Right lobe of liver (tissue), 6 donors: ENCODE measurements at places on chromosomes 2 and 18. TPM values are rescaled to one million over a fixed set of nuclear protein-coding genes. Genes with fewer than 3 reads are reported as not detected.

DNA sequence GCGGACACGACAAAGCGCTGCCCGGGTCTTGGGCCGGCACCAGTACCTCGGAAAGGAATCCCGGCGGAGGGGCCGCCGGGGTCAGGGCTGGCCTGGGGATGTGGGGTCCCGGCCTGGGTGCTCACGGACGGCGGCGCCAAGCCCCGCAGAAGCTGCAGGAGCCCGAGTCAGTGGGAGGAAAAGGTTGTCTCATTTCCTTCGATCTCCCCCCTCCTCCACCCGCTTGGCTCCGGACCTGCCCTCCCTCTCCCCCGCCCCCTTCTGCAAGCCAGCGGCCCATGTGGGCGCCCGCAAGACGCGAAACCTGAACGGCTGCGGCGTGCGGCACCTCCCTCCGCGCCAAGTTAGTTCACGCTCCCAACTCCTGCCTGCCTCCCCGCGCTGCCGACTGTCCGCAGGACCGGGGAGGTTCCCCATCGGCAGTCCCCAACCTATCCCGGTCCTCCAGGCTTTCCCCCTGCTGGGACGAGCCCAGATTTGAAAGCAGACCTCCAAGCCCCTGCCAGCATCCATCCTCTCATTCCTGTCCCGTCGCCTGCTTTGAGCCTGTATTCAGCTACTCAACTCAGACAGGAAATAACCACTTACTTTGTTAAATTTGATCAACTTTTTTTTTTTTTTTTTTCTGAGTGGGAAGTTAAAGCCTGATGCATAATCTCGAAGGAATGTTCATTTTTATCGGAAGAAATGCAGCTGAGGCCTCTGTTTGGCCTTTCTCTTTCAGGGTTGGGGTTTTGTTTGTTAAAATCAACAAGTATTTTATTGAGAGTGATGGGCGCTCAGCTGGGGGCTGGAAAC is at the start of gene EVA1A:
Gene EVA1A, minus strand, starts transcription at position 172 of the 798 bp plus-strand sequence. CDS start 42,799 bp downstream, outside the sequence.
- DNase-seq: peak; percentile 73

- DNase-seq: no peak
These were observed 27.9 kb downstream of the NEMP2 start for GRCh38 chr2:190506666-190507065.

GRCh38 chr2:137706786-137707613 is 257.3 kb upstream of the HNMT start:
- peak; percentile 46 for DNase-seq

GRCh38 chr2:3633982-3634595 is 23.9 kb upstream of the ALLC start:
- DNase-seq: no peak

DNA sequence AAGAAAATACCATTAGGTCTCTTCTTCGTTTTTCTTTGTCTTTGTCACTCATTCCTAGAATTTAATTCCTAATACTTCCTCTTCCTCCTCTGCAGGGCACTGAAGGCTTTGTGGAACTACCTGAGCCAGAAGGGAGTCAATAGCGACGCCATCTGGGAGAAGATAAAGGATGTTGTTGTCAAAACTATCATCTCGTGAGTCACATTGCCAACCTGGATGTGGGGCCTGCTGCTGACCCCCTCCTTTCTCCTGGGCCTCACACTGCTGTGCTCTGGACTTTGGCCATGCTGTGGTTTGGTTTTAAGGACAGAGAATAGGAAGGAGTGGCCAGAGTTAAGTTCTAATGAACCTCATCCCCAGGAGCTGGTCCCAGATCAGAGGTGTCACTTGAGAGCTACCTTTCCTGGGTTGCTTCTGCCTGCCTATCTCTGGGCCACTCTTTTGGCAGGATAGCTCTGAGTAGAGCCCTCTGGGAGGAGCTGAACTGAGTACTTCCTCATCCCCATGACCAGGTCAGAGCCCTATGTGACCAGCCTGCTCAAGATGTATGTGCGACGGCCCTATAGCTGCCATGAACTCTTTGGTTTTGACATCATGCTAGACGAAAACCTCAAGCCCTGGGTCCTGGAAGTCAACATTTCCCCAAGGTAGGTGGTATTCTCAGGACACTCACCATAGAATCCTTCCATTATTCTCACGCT is 33.1 kb upstream of the CYP27A1 start:
- no peak for DNase-seq

DNA sequence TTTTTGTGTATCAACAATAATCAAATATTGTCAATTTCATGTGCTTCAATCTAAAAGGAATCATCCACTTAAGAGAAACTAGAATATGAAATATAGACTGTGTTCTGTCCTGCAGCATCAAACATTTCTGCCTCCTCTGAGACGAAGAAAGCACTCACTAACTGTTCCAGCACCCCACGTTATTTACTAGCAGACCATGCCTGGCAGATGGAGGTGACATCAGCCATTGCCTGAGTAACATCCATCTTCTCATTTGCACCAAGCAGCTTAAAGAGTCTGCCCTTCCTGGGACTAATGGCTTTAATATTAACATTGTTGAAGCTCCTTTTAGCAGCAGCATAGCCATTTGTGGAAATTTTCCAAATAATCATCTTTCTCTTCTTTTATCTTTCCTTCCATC is 25.7 kb downstream of the SGPP2 start:
- DNase-seq: no peak

GRCh38 chr18:4193086-4193485 is 262.0 kb downstream of the DLGAP1 start:
- DNase-seq: no peak

- no peak for DNase-seq
These were observed 260.0 kb upstream of the FN1 start for GRCh38 chr2:215695861-215696260.

DNA sequence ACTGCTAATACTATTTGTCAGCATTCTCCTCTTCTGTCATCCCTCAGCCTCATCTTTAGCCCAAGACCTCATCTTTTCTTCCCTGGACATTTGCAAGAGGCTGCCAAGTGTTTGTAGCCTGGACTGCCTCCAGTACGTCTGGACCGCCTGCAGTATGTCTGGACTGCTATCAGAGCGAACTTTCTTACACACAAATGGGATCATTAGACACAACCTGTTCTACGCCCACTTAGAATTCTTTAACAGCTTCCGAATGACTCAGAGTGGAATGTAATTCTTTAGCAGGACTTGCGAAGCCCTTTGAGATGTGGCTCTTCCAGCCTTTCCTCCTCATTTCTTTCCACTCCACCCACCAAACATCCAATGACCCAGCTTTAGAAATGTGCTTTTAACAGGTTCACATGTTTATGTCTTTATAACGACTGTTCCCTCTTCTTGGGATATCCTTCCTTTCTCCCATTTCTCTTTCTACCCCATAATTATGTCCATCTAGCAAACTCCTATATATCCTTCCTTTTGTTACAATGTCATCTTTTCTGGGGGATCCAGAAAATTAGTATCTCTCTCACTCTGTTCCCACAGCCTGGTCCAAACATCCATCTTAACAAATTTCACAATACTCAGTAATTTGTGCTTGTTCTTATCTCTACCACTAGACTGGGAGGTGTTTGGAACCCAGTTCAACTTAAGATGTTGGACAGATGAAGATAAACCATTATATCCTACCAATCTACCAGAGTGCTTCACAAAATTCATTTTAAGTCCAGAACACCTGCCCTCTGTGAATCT is 171.3 kb upstream of the PGAP1 start:
- DNase-seq: no peak

- no peak for DNase-seq
These were observed 215.1 kb upstream of the SALL3 start for GRCh38 chr18:78764544-78764943.

DNA sequence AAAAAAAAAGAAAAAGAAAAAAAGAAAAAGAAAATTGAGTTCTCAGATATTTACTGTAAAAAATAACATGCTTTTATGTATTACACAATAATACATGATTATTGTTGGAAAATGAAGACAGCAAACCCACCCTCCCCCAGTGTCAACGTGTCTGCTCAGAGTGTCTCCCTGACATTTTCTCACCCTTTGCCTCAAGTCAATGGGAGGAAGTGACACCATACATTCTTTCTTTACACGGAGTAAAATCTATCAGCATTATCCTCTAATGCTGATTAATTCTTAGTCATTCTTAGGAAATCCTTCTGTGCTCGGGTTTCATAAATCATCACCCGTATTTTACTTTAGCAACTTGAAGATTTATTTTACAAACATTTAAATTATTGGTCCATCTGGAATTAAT is 32.0 kb downstream of the CTAGE1 start:
- DNase-seq: no peak

DNA sequence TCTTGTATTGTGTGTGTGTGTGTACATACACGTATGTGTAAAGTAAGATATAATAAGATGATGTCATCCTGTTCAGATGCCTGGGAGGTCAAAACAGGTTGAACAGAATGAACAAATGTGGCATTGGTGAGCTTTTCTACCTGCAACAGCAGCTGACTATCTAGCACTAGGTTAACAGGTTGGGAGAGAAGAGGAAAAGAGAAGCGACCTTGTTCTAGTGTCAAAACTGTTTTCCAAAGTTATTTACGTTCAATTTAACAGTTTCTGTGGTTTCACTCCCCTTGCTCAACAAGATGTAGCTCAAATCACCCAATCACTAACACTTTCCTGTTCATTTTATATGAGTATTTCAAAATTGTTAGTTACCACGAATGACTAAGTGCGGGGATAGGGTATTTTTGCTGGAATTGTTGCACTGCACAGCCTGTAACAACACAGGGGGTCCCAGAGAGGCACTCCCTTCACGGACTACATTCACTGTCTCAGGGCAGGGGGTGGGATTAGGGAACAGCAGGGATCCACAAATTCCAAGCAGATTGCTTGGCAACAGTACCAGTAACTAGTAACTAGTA is 67.5 kb upstream of the DTNB start:
- no peak for DNase-seq

GRCh38 chr18:79973517-79973916 is 9.1 kb downstream of the HSBP1L1 start:
- no peak for DNase-seq

DNA sequence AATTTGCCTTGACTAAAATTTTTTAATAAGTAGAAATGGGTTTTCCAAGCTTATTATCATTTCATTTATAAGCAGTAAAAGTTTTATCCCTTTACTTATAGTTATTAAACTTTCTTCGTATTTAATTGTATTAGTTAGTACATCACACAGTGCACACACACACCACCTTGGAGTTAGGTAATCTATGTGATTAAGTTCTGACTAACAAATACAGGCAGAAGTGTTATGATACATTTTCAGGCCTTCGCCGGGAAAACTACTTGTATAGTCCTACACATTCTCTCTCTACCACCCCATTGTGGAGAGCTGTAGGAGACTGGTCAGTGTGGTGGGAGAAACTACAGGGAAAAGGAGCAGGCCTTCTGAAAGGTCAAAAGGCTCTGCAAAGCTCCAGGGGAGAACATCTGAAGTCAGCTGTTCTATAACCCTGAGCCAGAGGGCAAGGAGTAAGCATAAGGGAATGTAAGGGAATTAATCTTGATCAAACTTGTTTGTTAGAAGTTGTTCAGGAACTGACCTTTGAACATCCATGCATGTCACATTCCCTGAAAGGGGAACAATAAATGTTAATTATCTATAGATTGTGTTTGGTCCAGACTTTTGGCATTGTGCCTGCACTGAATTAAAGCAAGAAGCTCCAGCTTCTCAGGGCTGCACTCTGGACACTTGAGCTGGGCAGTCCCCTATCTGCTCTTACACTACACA is 231.7 kb downstream of the FSIP2 start:
- DNase-seq: no peak

PSTPIP2 gene
- 4.0 TPM for total RNA-seq

MALL gene
- total RNA-seq: 1.1 TPM

TLX2 gene
- total RNA-seq: not detected
